ENCODE measurements at places on chromosomes 5 and 9. TPM values are rescaled to one million over a fixed set of nuclear protein-coding genes. Genes with fewer than 3 reads are reported as not detected.

- no peak for DNase-seq
These were observed 798 bp downstream of the MEGF9 start for GRCh38 chr9:120713257-120714087.

DNA sequence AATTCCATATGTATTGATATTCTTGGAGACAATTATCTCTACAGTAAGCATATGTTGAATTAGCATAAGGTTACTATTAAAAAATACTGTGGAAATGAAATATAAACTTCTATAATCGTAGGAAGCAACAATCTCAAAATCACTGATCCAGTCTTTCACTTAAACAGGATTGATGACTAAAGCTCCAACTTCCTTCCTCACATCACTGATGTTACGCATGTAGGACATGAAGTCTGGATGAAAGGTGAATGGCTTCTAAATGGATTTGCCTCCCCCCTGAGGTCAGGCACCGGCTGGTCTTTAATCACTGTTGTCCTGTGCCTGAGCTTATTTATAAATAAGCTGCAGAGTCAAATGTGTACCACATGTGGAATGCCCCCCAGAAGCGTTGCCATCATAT lies 157.1 kb upstream of the NFIB start:
- DNase-seq, result no peak

DNA sequence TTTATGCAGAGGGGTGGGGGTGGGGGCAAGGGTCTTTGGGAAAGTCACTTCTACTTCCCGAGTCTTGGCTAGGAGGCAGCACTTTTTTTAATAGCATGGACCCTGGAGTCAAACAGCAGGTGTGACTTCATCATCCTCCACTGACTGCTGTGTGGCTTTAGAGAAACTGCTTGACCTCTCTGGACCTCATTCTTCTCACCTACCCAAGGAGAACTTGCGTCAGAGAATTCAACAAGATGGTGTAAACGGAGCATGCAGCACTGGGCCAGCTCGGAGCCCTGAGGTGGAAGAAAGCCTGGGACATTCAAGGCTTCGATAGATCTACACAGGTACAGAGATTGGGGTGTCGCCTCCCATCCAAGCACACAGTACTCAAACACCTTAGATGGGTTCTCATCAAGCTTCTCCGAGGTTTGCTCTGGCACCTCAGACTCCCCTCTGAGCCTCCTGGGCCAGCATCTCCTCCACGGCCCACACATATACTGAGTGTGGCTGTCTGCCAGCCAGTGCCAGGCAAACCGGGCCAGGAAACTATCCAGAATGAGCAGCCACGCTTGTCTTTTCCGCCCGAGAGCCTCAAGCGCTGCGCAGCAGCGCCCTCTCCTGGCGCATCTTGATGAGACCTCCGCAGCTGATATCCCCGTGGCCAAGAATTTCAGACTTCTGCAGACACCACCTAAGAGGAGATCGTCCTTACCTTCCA lies 4.6 kb upstream of the SLC25A48 start:
- no peak for DNase-seq

GRCh38 chr9:69519470-69520240 lies 152.5 kb downstream of the APBA1 start:
- no peak for DNase-seq

DNA sequence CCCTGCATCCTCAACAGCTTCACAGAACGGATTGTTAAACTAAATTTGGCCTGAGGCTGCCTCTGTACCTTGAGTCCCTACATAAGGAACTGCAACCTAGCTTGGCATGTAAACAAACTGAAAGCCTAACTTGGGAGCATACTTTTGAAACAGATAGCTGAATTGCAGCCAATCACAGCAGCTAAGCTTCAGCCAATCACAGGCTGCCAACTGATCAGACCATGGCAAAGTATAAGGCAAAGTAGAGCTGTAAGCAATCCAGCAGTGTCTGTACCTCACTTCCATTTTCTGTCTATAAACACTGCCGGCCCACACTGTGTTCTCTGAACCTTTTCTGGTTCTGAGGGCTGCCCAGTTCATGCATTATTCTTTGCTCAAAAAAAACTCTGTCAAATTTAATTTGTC lies 8.9 kb upstream of the ZNF483 start:
- no peak for DNase-seq

DNA sequence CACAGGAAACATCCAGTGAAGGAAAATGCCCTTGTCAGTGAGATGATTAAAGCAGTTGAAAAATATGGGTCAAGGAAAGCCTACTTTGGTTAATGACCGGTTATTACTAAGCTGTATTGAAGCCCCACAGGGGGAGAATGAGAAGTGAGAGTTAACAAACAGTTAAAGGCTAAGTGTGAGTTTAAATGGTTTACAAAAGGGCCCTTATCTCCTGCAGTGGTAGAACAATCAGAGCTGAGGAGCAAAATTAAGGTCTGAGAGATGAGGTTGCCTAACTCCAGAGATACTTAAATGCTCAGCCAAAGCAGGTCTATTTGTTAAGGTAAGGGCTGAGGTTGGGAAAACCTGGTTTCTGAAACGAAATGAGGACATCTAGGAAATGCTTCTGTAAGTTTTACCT lies 75.1 kb upstream of the FER start:
- no peak for DNase-seq

DNA sequence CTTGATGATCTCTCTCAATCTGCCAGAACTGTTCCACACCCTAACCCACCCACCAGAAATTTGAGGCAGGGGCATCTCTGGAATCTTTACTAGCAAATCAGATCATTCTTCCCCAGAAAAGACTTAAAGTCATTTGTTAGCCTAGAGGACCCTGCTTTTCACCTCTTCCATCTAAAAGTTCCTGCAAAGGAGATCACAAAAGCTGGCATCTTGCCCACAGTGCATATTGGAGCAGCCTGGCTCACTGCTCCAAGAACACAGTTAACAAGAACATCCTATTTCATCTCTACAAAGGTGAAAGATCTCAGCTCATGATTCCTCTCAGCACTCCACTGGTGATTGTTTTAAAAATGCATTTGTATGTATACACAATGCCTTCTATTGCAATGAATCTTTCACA lies 36.3 kb downstream of the GABRP start:
- DNase-seq, result no peak

Gene CATSPER3
- polyA plus RNA-seq, result 0.22 TPM
